ENCODE measurements at places on chromosomes 4 and X.

DNA sequence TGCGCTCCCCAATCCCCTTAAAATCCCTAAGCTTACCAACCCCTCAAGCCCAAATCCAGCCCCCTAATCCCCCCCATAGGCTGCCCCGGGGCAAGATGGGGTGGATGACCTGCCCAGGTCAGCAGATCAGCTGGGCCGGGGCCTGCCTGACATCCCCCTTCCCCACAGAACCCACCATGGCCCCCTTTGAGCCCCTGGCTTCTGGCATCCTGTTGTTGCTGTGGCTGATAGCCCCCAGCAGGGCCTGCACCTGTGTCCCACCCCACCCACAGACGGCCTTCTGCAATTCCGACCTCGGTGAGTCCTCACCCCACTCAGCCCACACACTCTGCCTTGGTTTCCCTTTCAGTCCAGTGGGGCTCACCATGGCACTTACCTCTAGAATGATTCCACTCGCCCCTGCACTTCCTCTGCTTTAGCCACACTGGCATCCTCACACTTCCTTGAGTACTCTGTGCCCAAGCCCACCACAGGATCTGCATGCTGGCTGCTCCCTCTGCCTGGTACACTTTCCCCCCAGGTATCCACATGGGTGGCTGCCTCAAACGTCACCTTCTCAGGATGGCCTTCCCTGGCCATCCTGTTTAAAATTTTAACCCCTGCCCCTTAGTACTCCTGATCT is 1.1 kb downstream of the TIMP1 start:
- no peak for DNase-seq

DNA sequence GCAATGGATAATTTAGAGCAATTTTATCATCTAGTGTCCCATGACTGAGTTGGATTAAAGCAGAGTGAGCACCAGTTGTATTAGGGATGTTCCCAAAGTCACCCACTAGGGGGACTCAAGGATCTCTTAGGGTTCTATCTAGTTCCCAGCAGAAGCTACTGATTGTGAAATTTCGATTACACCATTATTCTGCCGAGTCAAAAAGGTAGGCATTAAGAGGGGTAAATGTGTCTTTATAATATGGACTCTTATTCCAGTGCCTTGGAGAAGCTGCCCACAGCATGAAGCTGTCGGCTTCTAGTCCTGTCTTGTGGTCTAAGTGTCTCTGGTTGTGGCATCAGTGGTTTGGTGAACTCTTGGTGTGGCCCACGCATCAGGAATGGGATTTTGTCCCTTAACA is 53.3 kb downstream of the RGS12 start:
- DNase-seq: no peak

DNA sequence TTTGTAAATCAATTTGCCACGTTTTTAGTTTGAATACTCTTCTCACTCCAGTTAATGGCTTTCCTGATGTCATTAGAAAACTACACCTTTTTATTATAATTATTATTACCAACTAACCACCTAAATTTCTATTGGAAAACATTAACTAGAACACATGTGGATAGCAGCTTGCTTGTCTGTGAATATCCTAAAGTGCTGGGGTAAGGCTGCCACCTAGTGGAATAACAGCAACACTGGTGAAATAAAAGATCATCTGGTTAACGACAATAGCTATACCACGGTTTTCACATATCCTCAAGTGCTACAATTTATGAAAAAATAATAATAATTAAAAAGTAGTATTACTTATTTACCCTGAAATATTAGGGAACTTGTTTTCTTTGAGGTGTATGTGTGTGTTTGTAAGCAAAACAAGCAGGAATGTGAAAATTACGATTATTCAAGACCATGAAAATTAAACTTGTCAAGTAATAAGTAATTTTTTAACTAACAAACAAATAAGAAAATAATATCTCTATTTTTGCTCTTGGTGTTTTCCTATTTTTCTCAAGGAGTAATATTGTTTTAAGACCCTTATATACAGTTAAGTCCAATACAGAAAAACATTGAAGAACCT is 130.1 kb upstream of the TECRL start:
- DNase-seq: no peak

DNA sequence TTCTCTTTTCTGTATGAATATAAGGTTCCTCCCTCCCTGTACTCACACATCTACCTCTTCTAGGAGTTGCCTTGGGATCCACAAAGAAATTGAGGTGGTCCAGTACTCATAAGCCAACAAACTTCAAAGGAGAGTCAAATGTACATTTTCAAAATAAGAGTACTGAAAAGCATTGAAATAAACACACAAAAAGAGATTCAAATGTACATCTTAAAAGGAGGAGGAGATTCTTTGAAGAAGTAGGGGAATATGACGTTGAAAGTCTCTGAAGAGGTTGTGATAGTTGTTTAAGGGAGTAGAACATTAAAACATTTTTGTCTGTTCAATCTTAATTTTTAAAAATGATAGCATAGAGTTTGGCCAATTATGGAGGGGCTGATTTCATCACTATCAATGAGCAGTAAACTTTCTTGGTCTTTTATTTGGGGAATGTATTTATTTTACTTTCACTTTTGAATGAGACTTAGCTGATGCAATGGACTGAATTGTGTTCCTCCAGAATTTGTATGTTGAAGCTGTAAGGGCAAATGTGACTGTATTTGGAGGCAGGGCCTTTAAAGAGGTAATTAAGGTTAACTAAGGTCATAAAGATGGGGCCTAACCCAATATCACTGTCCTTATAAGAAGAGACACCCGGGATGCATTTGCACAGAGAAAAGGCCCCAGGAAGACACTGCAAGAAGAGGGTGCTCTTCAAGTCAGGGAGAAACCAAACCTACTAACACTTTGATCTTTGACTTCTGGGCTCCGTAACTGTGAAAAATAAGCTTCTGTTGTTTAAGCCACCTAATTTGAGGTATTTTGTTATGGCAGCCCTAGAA is 226.3 kb upstream of the PGRMC2 start:
- no peak for DNase-seq

- DNase-seq: no peak
These were observed 109.1 kb upstream of the TBL1X start for GRCh38 chrX:9355739-9356138.

DNA sequence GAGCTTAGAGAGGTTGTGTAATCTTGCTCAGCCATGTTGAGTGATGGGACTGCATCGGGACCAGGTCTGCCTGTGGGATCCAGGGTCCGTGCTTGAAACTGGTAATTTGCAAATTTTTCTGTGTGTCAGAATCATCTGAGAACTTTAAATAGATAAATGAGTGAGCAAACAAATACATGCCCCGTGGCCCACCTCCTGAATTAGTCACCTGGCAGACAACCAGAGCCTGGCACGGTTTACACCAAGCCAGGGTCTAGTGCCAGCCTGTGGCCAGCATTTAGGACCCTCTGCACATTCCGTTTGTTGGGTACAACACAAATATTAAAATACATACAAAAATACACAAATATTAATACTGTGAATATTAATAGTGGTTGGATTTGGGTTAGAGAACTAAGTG is 90.6 kb upstream of the STOX2 start:
- DNase-seq: no peak

DNA sequence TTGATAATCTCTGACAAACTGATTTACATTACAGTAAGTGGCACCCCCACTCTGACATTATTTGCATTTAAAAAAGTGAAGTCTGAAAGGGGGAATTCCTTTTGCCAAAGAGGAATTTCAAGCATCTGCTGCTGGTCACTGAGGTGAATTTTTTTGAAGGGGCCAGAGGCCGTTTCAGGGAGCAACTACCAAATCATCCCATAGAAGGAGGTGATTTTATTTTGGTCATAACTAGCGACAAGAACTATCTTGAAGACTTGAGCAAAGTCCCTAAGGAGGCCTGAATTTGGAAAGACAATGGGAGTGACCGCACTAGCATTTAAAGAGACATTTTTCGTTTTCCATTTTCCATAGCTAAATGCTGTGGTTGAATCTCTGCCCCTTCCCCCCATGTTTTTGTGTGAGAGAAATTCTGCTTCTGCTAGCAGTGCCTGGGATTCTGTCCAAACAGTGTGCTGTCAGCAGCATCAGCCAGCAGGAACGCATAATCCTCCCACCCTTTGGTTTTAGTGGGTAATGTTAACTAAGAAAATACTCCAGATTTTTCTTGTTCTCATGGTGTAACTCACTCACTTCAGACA is 110.1 kb upstream of the MED14 start:
- DNase-seq: no peak

GRCh38 chr4:76035141-76035540 is 729 bp downstream of the CXCL11 start:
- no peak for DNase-seq

- no peak for DNase-seq
These were observed 37.0 kb downstream of the HTT start for GRCh38 chr4:3111461-3111860.

DNA sequence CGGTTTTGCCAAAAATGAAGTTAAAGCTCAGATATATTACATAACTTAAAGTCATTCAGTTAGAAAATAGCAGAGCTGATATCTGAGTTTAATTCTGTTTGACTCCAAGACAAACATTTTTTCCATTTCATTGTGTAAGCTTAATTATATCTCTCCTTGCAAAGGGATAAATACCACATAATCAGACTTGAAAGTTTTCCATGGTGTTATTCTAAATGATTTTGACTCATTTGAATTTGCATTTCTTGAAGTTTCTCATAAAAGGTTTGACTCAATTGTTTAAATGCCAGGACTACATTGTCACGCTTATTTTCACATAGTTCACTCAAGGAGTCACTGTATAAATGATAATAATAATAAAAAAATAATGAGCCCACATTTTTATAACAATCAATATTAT is 39.4 kb upstream of the DDX60 start:
- no peak for DNase-seq

DNA sequence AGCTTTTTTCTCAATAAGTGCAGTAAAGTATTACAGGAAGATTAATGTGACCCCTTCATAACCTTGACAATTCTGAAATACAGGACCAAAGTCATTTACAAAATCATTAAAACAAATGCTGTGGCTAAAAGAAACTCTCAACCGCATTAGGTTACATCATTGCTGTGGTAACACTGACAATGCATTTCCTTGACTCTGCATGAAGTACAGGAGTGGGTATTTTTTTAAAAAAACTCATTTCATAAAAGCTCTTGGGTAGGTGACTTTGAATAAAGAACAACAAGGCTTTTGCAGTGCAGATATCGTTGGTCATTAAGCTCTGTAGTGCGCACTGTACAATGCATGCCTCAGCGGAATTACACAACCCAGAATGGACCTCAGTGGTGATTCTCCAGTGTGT is 23.4 kb upstream of the XK start:
- DNase-seq: no peak

DNA sequence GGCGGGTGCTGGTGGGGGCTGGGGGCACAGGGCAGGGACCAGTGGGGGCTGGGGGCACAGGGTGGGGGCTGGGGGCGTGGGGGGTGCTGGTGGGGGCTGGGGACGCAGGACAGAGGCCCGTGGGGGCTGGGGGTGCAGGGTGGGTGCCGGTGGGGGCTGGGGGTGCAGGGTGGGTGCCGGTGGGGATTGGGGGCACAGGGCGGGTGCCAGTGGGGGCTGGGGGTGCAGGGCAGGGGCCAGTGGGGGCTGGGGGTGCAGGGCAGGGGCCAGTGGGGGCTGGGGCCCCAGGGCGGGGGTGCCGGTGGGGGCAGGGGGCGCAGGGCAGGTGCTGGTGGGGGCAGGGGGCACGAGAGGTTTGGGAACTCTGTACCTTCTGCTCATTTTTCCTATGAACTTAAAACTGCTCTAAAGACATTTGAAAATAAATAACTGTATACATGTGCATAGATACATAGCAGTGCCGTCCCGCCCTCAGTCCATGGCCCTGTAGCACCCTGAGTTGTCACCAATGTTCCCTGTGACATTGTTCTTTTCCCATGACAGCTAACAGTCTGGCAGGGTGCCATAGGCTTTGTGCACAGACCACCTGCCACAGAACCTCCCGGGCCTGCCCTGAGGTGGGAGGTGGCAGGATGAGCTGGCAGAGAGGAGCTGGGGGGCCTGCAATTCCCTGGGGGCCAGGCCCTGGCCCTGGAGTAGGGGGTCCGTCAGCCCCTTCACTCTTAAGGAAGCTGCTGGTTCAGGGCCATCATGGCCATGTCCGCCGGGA is 35.6 kb upstream of the ADRA2C start:
- DNase-seq: no peak

DNA sequence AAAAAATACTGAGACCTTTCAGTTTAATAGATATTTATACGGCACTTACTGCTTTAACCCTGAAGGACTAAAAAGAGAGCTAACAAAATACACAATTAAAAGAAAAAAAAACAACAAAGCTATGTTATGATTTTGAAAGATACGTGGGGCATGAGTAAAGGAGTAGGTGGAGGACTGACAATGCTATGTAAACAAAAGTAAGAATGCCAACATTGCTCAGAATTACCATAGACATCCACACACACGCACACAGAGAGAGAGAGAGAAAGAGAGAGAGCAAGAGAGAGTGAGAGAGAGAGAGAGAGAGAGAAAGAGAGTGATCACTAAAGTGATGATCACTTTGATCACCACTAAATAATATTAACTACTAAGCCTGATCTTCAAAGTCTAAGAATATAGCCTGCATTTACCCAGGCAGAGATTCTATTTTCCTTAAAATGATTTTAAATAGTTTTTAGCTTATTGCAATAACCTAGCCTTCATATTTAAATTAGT is 313.9 kb upstream of the SPANXN4 start:
- DNase-seq: no peak

- no peak for DNase-seq
These were observed 149.6 kb downstream of the INPP4B start for GRCh38 chr4:142696334-142697122.

- no peak for DNase-seq
These were observed 228.4 kb downstream of the SPRY1 start for GRCh38 chr4:123624959-123625358.

- no peak for DNase-seq
These were observed 31.8 kb upstream of the MAGEB2 start for GRCh38 chrX:30183554-30183953.

DNA sequence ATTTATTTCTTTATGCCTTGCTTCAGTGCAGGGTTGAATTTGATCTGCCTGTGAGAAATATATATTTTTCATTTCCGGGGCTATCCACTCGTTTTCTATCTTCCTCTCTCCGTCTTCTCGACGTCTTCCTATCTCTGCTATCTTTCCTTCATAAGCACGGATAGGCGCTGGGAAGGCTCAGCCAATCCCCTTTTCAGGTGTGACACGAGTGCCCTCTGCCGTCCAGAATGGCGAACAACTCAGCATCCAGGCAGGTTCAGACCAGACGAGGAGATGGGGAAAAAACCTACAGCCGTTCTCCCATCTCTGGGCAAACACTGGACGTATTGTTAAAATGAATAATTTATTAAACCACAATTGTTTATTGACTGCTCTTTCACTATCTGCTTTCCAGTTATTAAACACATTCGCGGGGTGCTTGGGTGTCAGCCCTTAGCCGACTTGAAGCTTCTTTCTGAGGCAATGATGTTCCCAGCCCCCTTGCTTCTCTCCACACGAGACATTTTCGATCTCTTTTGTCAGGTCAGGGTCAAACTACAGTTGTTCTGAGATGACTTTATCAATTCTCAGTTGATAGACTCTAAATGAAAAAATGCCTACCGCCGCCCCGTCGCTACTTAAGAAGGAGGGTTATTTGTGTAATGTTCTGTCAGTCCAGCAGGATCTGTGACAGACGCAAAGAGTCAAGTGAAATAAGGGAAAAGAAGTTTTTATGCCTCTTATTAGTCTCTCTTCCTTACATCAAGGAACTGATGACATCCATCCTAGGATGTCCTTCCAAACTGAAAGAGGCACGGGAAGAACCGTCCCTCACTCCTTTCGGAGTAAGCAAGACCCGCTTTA is 96.3 kb upstream of the NOCT start:
- peak; percentile 85 for DNase-seq

GRCh38 chr4:182578402-182578801 is 335.2 kb downstream of the TENM3 start:
- no peak for DNase-seq

GRCh38 chr4:76704133-76704881 is 193.6 kb downstream of the SOWAHB start:
- DNase-seq: no peak

- no peak for DNase-seq
These were observed 280.6 kb upstream of the CLNK start for GRCh38 chr4:10965196-10965595.

All from sciatic nerve (tissue), 2 donors.